ENCODE measurements at places on chromosomes 2 and 18. TPM values are rescaled to one million over a fixed set of nuclear protein-coding genes. Genes with fewer than 3 reads are reported as not detected.

ARHGAP25 gene
- 0.30 TPM for total RNA-seq

SMAD4 gene
- total RNA-seq = 64.9 TPM

DAW1 gene
- 6.5 TPM for total RNA-seq

BOLL gene
- not detected for total RNA-seq

ANO7 gene
- total RNA-seq = 0.30 TPM

OTOS gene
- not detected for total RNA-seq

CCL20 gene
- total RNA-seq = 2.2 TPM

PARD6G gene
- total RNA-seq = 3.0 TPM

KYNU gene
- total RNA-seq = 1.0 TPM

CDKL4 gene
- total RNA-seq = not detected

DUSP11 gene
- total RNA-seq = 20.8 TPM

CABYR gene
- 6.7 TPM for total RNA-seq

TEKT4 gene
- not detected for total RNA-seq

BMP10 gene
- not detected for total RNA-seq

C2orf92 gene
- 0.15 TPM for total RNA-seq

TBR1 gene
- not detected for total RNA-seq

KCNF1 gene
- total RNA-seq = 0.59 TPM

KCMF1 gene
- total RNA-seq = 32.0 TPM

TMEM37 gene
- total RNA-seq = 0.45 TPM

INO80B gene
- total RNA-seq = 15.5 TPM

TTN gene
- total RNA-seq = under 0.01 TPM

HOXD4 gene
- total RNA-seq = not detected

RAB27B gene
- 1.3 TPM for total RNA-seq

SMAD7 gene
- 1.0 TPM for total RNA-seq

COL5A2 gene
- total RNA-seq = 192 TPM

GNAL gene
- total RNA-seq = 0.34 TPM

MDH1B gene
- total RNA-seq = 0.34 TPM

SFT2D3 gene
- 3.7 TPM for total RNA-seq

PROC gene
- total RNA-seq = not detected

TXNDC2 gene
- not detected for total RNA-seq

CSRNP3 gene
- total RNA-seq = 1.7 TPM

LOXHD1 gene
- total RNA-seq = not detected

SLC8A1 gene
- 11.9 TPM for total RNA-seq

LYG1 gene
- 0.45 TPM for total RNA-seq

HOXD11 gene
- not detected for total RNA-seq

TCF23 gene
- total RNA-seq = not detected

LRATD1 gene
- total RNA-seq = 1.3 TPM

DIPK1C gene
- not detected for total RNA-seq

SERPINB12 gene
- total RNA-seq = not detected

TBC1D8 gene
- 4.4 TPM for total RNA-seq

VIT gene
- not detected for total RNA-seq

MEP1B gene
- total RNA-seq = not detected

KLHL29 gene
- 2.5 TPM for total RNA-seq

ZC3H15 gene
- 31.7 TPM for total RNA-seq
